Lower lobe of right lung (tissue), 2 donors: ENCODE measurements at places on chromosomes 4 and X. TPM values are rescaled to one million over a fixed set of nuclear protein-coding genes. Genes with fewer than 3 reads are reported as not detected.
A peak's percentile ranks its signal among the peaks of the same experiment; 100 is the strongest.

- no peak for DNase-seq
Measured at GRCh38 chrX:148416142-148416541, 84.3 kb upstream of the AFF2 start.

GRCh38 chr4:148364525-148364924, 77.7 kb downstream of the NR3C2 start:
- no peak for DNase-seq

DNA sequence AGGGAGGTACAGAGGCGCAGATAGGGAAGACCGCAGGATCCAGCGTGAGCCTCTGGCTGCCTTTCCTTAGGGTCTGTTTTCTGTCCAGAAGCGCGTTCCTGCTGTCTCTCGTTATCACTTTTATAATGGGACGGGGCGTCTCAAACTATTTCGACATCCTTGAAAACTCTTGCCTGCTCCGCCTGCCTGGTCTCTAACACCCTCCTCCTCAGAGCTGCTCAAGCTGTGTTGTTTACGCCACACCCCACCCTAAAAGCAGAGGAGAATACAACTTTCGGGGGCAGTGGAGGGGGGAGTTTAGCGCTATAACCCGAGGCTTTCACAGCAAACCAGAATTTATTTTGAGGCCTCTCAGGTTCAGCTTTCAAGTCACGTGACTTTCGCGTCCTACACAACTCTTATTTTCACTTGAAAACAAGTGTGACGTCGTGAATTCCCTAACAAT, 646 bp upstream of the FAM3A start:
- no peak for DNase-seq

DNA sequence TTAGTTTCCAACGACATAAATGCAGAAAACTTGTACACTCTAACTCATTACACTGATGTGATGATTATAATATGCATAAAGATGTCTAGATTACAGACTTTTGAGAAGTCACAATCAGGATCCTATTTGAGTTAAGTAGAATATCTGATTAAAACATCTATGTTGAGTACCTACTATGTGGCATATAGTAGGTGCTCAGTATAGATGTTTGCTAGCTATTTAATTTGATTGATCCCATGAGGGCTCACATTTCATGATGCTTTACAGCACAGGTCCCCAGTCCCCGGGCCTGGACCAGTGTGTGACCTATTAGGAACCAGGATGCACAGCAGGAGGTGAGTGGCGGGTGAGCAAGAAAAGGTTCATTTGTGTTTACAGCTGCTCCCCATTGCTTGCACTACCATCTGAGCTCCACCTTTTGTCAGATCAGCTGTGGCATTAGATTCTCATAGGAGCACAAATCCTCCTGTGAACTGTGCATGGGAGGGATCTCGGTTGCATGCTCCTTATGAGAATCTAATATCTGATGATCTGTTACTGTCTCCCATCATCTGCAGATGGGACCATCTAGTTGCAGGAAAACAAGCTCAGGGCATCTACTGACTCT, 33.0 kb upstream of the CXCL8 start:
- DNase-seq: peak; percentile 35

The PPP4R3C gene
- not detected for total RNA-seq

GRCh38 chr4:138697851-138698250, 317.7 kb upstream of the NOCT start:
- no peak for DNase-seq

GRCh38 chr4:182928061-182928460, 10.9 kb upstream of the DCTD start:
- no peak for DNase-seq

- no peak for DNase-seq
Measured at GRCh38 chr4:116438981-116439729, 646.2 kb downstream of the TRAM1L1 start.

The TAF7L gene
- not detected for total RNA-seq

The TLR6 gene
- 12.4 TPM for total RNA-seq

- DNase-seq: peak; percentile 67
Measured at GRCh38 chrX:45515262-45516215, 314.9 kb upstream of the DIPK2B start.

The ENAM gene
- total RNA-seq: 0.12 TPM

DNA sequence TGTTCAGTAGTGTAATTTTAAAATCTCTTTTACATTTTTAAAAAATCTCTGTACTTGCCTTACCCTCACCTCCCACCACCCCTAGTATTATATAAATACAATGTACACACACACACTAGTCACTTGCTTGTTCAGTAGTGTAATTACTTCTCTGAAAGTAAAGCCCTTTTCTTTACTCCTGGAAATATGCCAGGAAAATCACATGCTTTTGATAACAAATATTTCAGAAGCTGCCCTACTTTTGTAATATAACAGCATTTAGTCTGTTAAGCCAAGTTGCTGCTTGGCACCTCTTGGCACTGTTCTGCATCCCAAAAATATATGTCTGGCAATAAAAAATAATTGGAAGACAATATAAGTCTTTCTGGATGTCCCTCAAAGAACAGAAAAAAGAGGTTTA, 172.8 kb upstream of the APOOL start:
- no peak for DNase-seq

- DNase-seq: no peak
Measured at GRCh38 chrX:143429811-143430210, 87.5 kb downstream of the SPANXN3 start.

The SH3D19 gene
- total RNA-seq: 86.6 TPM

The QRFPR gene
- total RNA-seq: not detected

DNA sequence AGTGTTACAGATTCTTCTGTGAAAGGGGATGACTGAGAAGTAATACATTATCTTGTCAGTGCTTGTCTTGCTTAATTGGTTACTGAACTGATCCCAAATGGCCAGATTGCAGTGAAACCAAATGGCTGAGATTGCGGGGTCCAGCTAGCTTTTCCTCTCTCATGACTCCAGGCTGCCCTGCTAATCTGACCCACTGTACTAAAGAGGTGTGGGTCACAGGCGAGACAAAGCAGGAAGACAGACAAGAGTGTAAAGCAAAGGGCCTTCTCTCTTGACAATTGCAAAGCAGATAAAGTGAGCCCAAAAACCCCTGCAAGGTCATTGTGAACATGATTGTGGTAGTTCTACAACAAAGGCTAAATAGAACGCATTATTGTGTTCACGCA, 2.1 kb downstream of the TMEM150C start:
- DNase-seq: no peak

The PHOX2B gene
- total RNA-seq: not detected

DNA sequence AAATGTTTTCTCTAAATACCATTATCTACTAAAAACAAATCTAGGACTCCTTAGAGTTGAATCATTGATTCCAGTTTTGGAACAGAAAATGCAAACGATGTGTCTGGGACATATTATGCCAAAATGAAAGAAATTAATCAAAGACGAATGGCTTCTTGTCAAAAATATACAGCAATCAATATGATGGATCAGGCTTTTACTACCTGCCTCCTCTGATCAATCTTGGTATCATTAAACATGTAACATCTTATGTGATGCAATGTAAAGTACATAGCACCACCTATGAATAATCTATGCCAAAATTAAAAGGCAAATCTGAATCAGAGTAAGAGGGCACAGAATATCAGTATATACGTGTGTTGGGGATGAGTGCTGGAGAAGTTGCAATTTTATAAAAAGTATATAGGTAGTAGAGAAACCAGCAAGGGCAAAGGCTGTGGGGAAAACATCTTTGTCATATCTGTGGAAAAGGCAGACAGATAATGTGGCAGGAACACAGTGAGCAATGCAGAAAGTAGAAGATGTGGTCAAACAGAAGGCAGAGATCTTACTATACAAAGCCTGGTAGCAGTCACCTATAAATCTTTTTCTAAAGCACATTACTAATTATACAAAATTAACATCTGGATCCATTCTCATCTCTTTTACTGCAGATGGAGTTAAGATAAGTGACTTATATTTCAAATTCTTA, 152.7 kb downstream of the ANTXR2 start:
- no peak for DNase-seq

DNA sequence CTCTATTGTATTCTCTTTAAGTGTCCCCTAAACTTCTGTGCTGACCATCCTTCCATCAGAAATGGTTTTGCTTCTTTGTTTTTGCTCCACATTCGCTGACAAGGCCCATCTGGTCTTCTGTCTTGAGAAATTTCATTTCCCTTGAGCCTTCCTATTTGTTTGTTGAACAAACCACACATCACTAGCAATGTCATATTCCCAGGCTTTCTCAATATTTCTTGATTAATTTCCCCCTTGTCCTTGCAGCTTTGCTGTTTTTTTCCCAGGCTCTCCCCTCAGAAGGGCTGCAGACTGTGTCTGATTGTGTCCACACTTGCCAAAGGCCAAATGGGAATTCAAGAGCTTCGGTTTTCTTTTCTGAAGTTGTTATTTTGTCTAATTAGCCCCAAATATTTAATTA, 158.9 kb downstream of the MID1IP1 start:
- DNase-seq: no peak

- DNase-seq: no peak
Measured at GRCh38 chr4:184937030-184937710, 81.1 kb upstream of the HELT start.

The GUF1 gene
- 18.4 TPM for total RNA-seq

DNA sequence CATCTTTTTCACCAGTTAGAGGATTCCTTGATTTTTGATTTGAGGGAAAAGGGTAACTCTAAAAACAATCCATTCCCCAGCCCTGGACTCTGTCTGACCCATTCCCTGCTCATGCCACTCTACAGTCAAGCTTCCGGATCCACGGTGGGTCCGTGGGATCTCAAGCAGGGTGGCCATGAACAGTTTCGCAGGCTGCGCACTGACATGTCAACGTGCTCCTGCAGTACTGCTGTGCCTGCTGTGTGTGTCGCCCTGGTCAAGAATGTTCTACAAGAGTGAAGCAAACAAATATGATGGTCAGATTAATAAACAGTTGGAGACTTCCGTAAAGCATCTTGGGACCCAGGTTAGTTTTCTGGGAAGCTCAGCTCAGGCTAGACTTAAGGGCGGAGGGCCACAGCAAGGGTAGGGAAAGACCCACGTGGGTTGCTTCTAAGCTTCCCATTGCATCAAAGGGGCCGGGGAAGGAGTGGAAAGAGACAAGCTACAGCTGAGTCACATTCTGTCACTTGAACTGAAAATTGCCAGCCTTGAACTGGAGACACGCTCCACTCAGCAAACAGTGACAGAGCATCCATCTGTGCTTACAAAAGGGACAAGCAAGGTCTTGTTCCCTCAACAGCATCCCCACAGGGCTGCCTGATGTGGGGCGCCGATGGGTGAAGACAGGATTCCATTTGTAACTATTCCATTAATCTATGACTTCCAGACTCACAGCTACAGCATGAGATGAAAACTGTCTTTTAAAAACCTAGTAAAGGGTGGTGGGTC, 81.8 kb downstream of the MTMR1 start:
- no peak for DNase-seq

The BEND4 gene
- 1.3 TPM for total RNA-seq
